ENCODE measurements at places on chromosomes 2 and 18.

DNA sequence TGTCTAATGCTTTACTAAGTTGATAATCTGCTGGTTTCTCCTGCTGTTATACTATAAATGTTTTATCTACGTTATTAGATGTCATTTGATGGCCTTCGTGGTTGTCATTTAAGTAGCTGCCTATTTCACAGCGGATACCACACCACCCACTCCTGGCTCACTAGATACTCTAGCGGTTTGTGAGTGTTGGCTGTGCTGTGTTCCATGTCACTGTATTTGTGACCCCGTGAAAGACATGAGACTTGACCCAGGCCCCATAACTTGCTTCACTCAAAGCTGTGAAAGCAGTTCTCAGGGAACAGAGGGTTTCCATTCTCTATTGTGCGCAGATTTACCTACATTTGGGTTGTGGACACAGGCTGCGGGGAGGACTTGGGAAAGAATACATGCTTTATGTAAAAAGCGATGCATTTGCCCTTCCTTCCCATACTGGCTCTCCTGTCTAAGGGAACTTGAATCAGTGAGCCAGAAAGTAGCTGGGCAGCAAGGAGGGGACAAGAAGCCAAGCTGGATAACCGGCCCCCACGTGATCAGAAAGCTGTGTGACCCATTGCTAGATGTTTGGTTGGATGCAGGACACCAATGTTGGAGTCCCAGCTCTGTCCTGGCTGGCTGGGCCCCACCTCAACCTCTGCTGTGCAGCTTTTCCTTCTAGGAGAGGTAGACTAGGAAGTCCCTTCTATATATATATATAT is 52.2 kb downstream of the PLB1 start:
- no peak for DNase-seq

GRCh38 chr2:85768713-85769112 is 14.9 kb downstream of the ATOH8 start:
- no peak for DNase-seq

DNA sequence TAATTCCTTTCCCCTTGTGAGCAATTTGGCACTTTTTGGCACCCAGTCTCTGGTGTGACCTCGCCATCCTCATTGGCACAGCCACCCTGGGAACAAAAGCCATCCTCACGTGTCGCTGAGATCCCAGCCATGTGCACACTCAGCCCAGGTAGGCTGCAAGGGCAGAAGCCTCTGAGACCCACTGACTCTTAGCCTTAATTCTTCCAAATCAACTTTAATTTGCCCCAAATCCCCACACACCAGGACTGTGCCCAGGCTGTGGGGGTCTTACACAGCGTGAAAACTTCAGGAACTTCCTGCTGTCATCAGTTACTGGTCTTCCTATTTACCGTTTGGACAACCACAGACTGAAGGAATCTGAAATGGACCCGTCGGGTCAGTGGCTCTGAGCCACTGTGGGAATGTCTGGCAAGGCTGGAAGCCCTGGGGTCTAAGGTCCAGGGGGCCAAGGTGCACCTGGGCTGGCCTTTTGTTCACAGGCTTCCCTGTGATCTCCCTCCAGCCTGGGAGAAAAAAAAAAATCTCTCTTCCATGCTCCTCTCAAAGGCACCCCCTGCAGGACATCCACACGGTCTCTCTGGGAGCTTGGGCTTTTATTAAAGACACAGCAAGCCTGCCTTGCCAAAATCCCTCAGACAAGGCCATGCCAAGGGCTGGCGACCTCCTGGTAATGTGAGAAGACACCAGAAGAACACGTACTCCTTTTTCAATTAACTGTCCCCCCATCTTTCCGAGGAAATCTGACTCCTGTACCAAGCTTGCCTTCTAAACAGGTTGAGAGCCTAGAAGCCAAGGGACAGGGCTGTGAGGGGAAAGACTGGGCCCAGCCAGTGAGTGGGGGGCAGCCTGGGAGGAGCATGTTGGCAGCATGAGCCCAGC is 42.1 kb upstream of the LAPTM4A start:
- DNase-seq = no peak

DNA sequence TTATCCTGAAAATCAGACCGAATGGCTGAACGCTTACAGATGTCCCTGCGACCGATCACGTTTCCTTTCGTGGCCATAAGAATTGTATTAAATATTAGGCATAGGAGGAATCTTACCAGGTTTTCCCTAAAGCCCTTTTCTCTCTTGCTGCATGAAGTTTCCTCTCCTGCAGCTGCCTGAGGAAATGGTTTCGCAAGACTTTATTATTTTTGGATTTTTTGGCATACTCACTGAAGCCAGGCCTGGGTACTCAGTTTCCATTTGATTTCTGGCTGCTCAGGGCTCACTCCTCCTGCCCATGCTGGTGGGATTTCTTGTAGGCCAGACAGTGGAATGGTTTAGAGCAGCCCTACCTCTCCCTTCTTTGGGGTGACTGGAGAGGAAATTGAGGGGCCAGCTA is 114.0 kb downstream of the KLHL29 start:
- DNase-seq = no peak

DNA sequence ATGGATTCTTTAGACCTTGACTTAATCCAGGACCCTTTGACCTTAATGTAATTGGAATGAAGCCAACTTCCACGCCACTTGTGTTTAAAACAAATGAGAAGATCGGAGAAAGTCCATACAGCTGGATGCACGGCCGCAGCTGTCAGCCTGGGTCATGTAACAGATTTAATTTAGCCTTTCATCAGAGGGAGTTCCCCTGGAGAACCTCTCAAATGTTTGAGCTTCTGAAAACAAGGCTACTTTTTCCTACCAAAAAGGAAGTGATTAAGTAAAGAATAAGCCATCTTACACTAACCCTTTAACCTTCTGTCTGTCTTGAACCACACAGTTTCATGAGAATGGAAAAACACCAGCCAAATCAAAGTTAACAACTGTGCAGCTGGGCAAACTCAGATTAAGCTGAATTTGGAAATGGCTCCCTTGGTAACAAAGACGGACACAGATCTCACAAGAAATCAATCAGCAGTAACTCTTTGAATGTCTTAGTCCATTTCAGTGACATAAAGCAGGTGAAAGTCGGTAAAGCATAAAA is 103.6 kb downstream of the DOCK10 start:
- no peak for DNase-seq

GRCh38 chr18:27887711-27888495 is 289.0 kb downstream of the CDH2 start:
- no peak for DNase-seq

DNA sequence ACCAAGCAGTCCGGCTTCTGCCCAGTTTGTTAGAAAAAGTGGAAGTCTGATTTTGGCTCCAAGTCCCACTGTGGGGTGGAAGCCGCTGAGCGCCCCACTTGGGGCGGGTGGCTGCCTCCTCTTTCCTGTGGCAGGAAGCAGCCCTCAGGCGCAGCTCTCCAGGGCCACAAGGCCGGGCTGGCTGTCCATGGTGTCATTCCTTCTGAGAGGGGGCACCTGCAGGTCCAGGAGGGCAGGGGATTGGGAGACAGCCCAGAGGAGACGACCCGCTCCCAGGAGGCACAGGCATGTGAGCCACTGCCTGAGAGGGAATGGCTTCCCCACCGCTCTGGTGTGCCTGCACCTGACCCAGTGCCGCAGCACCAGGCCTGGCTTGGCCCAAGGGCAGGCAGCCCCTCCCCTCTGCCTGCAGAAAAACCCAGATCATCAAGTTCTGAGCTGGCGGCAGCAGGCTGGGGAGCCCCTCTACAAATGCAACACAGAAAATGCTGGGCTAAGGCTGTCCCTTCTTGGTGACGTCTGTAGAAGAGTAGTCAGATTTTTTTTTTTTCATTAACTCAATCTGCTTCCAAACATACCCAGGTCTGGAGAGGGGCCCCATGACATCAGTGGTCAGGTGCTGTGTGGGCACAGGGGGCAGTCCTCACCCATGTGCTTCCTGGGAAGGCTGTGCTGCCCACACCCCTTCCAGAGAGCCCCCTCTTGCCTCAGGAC is 38.4 kb downstream of the HS6ST1 start:
- no peak for DNase-seq

- DNase-seq = no peak
Measured at GRCh38 chr2:88614497-88615157, 12.6 kb downstream of the EIF2AK3 start.

- no peak for DNase-seq
Measured at GRCh38 chr2:129803871-129804270, 175.6 kb upstream of the RAB6C start.

DNA sequence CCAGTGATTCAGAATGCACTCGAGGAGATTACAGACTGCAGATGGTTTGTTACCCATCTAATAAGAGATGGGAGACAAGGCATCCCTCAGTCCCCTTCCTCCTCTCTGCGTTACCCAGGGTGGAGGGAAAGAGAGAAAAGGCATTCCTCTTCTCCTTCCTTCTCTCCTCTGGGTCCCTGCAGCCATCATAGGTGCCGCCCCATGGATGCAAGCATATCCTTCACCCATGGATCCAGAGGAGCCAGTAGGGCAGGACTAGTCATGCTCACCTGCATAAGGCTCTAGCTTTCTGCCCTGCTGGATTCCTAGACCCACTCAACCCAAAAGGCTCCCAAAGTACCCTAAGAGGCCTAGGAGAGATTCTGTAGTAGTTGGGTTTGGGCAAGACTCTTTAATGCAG is 20.4 kb downstream of the CMPK2 start:
- DNase-seq = no peak

- DNase-seq = no peak
Measured at GRCh38 chr2:218000136-218000535, 2.7 kb downstream of the TNS1 start.

- DNase-seq = no peak
Measured at GRCh38 chr2:73237168-73237567, 3.1 kb downstream of the CCT7 start.

Data from activated naive CD8-positive, alpha-beta T cell treated with anti-CD3 and anti-CD28 coated beads, Interleukin-2, amount 50 U/mL, for 24 hours (primary cell).